Activated CD8-positive, alpha-beta memory T cell treated with anti-CD3 and anti-CD28 coated beads for 1 hour (primary cell): ENCODE measurements at places on chromosomes 7 and 10.

DNA sequence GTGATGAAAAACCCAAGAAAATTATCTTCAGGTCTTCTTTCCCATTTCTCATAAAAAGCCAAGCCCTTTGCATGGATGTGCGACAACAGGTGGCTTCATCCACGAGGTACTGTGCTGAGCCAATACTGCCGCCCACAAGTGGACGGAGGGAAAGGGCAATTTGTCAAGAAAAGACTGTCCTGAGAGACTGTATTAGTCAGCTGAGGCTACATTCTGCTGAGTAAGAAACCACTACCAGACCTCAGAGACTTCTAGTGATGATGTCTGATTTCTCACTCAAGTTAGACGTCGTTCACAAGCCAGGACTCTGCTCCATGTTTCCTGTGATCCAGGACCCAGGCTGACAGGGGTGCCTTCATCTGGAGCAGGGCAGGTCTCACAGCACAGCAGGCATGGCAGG, 171.5 kb upstream of the CDCA7L start:
- DNase-seq = no peak

DNA sequence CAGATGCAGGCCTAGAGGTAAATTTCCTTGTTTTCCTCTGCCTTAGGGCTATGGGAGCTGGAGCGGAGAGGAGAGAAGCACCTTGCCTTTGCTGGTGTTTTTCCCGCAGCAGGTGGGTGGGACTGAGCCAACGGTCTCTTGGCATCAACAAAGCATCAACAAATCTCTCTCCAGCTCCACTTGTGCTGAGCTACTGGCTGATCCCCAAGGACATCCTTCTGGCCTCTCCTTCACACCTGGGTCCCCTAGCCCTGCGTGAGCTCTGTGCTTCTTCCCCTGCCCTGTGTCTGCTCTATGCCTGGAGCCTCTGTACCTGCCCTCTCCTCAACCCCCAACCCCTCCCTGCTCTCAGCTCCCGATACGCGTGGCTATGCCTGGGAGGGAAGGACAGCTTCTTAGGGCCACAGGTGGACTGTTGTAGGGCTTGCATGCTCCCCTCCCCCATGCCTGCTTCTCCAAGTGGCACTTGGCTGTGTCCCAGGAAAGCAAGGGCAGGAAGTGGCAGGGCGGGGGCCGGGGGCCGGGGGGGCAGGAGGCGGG, 3.2 kb upstream of the CLDN4 start:
- DNase-seq = no peak

- no peak for DNase-seq
Observed at GRCh38 chr7:27140126-27140857, 3.2 kb downstream of the HOXA5 start.

- DNase-seq = no peak
Observed at GRCh38 chr10:113071446-113071845, 121.4 kb downstream of the TCF7L2 start.

GRCh38 chr10:4691776-4692175, 134.2 kb upstream of the AKR1E2 start:
- DNase-seq = no peak

- no peak for DNase-seq
Observed at GRCh38 chr10:60666221-60666620, 112.1 kb upstream of the CDK1 start.

DNA sequence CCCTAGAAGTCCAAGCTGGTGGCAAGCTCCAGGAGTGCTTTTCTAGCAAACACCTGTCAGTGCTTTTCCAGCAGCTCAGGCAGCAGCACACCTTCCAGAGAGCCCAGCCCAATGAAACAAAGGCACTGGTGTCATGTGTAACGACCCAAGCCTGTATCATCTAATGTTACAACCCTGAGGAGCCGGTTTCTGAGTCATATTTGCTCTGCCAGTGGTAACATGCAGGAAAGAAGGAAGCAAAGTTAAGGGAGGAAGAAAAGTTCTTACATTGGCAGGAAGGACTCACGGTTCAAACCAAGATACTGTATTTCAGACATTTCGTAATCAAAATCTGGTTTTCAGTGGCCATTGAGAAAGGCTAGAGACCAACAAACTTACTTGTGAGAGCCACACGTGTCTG, at the start of gene ANKRD22:
ANKRD22 (minus strand) TSS at position 139 of the 400 bp plus-strand sequence. CDS start 237 bp downstream, outside the sequence.
- DNase-seq = no peak

GRCh38 chr7:105776068-105776790, 100.2 kb downstream of the ATXN7L1 start:
- no peak for DNase-seq

DNA sequence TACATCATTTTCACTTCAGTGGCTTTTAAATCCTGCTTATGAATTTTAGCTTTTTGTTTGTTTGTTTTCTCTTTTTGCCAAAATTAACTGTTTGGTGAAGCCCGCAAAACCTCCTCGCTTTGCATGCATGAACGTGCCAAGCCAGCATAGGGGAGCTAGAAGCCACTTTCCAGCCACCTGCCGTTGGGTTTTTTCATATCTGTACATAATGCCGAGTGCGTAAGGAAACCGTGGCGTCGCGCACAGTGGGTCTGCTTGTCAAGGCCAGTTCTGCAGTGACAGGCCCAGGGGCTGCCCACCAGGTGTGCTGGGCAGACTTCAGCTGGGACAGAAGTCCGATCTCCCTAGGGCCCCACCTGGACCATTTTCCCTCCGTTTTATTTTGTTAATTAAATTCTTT, 41.1 kb downstream of the WIPI2 start:
- no peak for DNase-seq

DNA sequence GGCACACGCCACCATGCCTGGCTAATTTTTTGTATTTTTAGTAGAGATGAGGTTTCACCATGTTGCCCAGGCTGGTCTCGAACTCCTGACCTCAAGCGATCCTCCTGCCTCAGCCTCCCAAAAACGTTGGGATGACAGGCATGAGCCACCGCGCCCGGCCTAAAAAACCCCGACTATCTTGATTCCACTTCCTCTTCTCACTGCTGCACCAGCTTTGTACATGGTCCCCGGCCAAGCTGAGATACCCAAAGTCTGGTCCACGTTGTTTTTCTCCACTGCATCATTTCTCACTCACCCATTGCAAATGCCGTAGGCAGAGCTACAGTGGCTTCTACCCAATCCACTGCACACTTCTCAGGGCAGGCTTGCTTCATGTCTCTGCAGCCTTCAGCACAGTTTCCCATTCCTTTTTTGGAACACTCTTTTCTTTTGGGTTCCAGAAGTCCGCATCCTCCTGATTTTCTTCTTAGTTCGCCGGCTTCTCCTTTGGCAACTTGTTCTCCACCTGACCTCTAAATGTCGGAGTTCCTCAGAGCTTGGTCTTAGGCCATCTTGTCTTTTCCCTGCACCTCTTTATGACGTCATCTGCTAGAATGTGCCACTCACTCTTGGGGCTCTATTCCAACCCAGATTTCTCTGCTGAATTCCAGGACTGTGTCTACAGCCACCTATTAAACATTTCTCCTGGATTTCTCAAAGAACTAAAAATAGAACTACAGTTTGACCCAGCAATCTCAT, 6.0 kb upstream of the GNB2 start:
- DNase-seq = no peak

DNA sequence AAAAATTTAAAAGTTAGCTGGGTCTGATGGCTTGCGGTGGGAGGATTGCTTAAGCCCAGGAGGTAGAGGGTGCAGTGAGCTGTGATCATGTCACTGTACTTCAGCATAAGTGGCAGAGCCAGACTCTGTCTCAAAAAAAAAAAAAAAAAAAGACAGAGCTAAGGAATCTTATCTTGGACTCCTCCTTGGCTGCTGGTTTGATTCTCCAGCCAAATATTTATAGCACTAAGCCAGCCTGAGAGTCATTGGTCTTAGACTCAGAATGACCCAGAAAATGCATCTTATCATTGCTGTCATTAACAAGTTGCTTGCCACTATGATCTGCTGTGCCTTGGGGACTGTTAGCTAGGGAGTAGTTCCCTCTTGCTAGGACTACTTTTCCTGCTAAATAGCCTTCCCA, 164.7 kb downstream of the GNAT3 start:
- DNase-seq = no peak

- DNase-seq = no peak
Observed at GRCh38 chr10:70085975-70086613, 33.4 kb downstream of the MACROH2A2 start.

- no peak for DNase-seq
Observed at GRCh38 chr10:43970717-43971116, 322.0 kb upstream of the ZNF32 start.

DNA sequence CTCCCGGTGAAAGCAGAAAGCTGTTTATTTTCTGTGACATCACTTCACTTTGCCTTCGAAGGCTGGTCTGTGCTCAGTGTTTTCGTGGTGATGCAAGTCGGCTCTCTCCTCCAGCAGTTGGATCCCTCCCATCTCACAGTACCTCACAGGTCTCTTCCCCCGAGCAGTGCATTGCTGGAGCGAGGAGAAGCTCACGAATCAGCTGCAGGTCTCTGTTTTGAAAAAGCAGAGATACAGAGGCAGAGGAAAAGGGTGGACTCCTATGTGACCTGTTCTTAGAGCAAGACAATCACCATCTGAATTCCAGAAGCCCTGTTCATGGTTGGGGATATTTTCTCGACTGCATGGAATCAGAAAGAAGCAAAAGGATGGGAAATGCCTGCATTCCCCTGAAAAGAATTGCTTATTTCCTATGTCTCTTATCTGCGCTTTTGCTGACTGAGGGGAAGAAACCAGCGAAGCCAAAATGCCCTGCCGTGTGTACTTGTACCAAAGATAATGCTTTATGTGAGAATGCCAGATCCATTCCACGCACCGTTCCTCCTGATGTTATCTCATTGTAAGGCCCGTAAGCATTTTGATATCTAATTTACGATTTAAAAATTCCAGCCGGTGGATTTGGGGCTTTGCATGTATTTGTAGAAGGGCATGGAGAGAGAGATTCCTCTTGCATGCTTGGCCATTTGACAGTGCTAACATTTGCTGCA, at the start of gene LGI1:
LGI1 (plus strand) TSS at position 136 of the 707 bp plus-strand sequence; CDS start at position 345, 209 bp downstream.
- no peak for DNase-seq

DNA sequence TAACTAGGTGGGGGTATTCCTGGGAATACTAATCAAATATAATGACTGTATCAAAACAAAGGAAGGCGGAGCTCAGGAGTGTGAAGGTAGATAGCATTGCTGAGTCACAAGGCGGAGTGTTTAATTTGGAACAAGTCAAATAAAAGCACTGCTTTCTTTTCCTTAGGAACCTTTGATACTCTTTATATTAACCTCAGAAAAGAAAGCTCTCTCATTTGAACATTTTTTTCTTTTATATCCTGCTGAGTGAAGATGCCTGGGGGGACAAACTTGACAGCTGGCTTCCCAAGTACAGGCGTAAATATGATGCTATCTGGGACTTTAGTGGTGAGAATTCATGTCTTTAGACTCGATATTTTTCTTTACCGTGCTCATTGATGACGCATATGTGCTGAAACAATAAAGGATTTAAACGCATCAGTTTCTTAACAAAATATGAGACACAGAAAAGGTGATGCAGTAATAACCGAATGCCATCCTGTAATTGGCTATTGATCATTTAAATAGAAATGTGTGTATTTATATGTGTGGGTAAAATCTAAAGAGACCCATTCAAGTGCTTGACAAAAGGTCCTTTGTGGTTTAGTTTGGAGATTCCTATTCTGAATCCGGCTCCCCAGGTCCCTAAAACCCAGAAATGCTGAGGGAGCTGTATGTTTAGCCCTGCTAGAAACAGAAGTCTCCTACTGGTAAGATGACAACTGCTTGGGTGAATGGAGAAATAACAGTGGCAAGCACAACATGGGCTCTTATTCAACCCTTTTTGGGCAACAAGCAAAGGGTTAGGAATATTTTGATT, 102.7 kb downstream of the PRTFDC1 start:
- DNase-seq = no peak

GRCh38 chr7:156151078-156151477, 338.8 kb upstream of the SHH start:
- no peak for DNase-seq

- DNase-seq = peak; percentile 86
Observed at GRCh38 chr10:6050801-6051445, 11.2 kb downstream of the IL2RA start.

GRCh38 chr7:101094376-101094775, 9.1 kb downstream of the TRIM56 start:
- no peak for DNase-seq

- no peak for DNase-seq
Observed at GRCh38 chr10:490256-490655, 199.2 kb downstream of the DIP2C start.

GRCh38 chr10:90977855-90978486, 57.1 kb upstream of the ANKRD1 start:
- no peak for DNase-seq

DNA sequence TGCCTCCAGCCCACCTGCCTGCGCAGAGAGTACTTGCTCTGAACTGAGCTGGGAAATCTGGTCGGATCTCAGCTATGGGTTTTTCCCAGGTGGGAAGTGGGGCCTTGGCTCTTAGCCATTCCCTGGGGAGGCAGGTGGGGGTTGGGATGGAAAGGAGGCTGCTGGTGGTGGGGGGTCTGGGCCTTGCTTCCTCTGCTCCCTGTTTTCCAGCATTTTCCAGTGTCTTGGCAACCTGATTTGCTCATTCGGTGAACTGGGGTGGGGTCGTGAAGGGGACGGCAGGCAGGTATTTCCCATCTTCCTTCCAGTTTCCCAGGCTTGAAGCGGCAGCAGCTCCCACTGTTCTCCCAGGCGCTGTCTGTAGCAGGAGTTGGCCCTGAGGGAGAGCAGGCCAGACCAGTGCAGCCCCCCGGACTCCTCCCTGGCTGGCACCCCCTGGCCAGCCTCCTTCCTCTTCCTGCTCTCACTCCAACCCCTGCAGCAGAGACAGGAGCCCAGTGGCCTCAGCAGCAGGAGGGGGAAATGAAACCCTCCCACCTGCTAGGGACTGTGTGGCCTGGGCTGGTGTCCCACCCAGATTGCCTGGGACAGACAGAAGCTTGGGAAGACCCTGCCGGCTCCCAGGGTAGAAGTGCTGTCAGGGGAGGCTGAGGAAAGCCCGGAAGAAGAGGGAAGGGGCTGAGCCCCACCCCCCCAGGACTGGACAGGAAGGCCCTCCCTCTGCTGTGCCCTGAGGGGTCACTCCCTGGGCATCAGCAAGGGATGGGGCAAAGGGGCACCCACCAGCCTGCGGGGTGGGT, 6.6 kb downstream of the TRIM8 start:
- no peak for DNase-seq

DNA sequence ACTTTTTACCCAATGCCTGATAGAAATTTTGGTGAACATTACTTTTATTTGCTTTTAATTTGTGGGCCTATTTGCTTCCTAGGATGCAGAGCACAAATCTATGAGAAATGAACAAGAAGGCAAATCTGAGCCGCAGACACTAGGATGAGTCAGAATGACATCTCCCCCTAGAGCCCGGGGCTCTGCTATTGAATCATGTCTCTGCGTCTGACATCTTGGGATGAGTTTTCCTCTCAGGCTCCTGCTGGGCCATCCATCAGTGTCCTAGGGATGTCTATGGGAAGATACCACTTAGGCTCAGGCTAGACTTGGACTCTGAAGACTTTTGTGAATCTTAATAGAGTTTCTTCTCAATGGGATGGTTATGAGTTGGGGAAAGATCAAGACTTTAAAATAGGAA, 157.3 kb upstream of the MTPN start:
- no peak for DNase-seq

- DNase-seq = no peak
Observed at GRCh38 chr10:68900427-68901104, 549 bp upstream of the DDX50 start.
